ENCODE measurements at places on chromosomes 5 and 9.
A peak's percentile ranks its signal among the peaks of the same experiment; 100 is the strongest.

- no peak for DNase-seq
These were observed 300.8 kb downstream of the OSTF1 start for GRCh38 chr9:75389101-75389500.

DNA sequence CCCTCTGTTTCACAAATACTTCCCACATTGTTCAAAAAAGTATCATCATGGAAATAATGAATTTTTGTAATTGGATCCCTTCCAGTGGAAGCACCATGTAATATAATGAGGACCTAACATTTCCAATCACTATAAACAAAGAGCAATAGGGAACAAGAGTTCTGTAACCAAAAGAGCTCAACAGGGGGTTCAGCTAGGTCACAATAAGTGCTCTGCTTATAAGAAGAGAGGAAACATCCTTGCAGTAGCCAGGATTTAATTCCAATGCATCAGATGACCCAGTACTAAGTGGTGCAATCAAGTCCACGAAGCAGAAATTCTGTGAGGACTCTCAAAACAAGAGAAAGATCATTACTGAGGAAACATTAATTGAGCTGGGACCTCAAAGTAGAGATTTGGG is 5.9 kb downstream of the SERINC5 start:
- no peak for DNase-seq

DNA sequence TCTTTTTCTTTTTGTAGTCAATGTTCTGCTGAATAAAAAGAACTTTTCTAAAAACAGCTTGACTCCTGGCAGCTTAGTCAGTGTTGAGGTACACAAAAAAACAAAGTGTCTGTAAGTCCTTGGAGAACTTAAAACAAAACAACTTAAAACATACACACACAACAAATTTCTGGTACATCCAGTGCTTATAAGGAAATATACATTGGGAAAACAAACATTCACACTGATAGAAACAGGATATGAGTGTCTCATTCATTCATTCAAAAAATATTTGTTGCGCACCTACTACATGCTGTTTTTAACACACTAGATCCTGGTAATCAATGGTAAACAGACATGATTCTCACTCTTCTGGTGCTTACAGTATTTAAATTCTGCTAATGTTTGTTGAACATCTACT is 27.4 kb upstream of the MEGF9 start:
- DNase-seq = no peak

GRCh38 chr5:153373130-153373498 is 117.4 kb upstream of the GRIA1 start:
- no peak for DNase-seq

GRCh38 chr5:55324815-55325418 is 17.1 kb downstream of the MTREX start:
- peak; percentile 65 for DNase-seq

DNA sequence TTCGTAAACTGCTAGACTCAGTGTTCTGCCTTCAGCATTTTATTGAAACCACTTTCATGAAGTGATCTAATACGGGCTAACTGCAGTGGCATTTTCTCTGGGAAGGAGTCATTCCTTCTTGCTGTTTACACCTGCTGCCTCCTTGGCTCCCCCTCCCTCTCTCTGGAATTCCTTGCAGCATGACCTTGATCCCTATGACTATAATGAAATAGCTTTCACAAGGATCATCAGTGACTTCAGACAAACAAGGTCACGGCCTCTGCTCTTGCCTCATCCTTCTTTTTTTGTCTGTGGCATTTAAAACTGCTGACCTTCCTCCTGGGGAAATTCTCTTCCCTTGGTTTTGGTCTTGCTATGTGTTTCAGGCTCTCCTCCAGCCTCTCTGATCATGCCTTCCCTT is 90.2 kb downstream of the ZNF462 start:
- no peak for DNase-seq

All from G401 (cell line).